ENCODE measurements at places on chromosomes 6 and 20. TPM values are rescaled to one million over a fixed set of nuclear protein-coding genes. Genes with fewer than 3 reads are reported as not detected.

DNA sequence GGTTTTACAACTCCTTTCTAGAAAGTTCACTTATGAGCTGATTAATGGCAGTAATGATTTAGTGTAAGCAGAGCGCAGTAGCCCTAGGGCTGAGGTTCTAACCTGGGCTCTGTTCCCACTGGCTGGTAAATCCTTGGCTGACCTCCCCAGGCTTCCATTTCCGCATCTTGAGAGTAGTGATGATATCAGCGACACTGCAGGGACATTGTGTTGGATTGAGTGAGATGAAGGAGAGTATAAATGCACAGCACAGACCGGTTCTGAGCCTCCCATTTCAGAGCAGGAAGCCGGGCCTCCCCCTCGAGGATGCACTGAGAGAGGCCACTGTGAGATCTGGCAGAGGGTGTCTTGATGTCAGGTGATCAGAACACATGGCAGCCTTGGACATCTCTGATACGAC lies 477.2 kb upstream of the SULF2 start:
- DNase-seq, result no peak

The ABHD16B gene
- total RNA-seq, result not detected

GRCh38 chr6:99287523-99287922 lies 62.0 kb downstream of the FAXC start:
- DNase-seq, result no peak

The COL21A1 gene
- total RNA-seq, result 0.06 TPM

GRCh38 chr6:4320860-4321259 lies 185.5 kb upstream of the ECI2 start:
- DNase-seq, result peak; percentile 77

GRCh38 chr6:39952167-39952566 lies 17.9 kb upstream of the MOCS1 start:
- DNase-seq, result no peak

GRCh38 chr20:48142516-48142773 lies 357.2 kb upstream of the SULF2 start:
- no peak for DNase-seq

GRCh38 chr6:139699911-139700310 lies 325.5 kb upstream of the CITED2 start:
- no peak for DNase-seq

The GNMT gene
- total RNA-seq, result not detected

DNA sequence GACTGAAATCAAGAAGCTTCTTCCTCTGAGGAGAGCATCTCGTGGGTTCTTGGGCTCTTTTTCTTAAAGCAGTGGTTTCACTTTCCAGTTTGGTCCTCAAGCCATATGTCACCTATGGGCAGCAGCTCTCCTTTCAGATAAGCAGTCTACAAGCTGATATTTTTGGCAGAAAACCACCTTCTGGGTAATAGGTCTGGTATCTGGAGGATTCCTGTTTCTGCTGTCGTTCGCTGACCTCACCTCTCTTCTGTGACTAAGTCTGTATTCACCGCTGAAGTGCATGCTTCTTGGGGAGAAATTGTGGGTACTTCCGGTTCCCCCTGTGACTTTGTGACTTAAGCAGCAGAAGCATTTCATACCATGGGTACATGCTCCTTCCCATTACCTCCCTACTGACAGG lies 193.6 kb downstream of the EDN1 start:
- DNase-seq, result peak; percentile 97

DNA sequence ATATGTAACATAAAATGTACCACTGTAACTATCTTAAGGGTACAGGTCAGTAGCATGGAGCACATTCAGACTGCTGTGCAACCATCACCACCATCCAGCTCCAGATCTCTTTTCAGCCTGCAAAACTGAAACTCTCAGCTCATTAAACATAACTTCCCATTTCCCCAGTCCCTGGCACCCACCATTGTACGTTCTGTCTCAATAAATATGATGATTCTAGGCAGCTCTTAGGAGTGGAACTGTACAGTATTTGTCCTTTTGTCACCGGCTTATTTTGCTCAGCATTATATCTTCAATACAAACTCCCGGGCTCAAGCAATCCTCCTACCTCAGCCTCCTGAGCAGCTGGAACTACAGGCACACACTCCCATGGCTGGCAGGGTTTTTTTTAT lies 1.5 kb downstream of the ZC3H12D start:
- no peak for DNase-seq

DNA sequence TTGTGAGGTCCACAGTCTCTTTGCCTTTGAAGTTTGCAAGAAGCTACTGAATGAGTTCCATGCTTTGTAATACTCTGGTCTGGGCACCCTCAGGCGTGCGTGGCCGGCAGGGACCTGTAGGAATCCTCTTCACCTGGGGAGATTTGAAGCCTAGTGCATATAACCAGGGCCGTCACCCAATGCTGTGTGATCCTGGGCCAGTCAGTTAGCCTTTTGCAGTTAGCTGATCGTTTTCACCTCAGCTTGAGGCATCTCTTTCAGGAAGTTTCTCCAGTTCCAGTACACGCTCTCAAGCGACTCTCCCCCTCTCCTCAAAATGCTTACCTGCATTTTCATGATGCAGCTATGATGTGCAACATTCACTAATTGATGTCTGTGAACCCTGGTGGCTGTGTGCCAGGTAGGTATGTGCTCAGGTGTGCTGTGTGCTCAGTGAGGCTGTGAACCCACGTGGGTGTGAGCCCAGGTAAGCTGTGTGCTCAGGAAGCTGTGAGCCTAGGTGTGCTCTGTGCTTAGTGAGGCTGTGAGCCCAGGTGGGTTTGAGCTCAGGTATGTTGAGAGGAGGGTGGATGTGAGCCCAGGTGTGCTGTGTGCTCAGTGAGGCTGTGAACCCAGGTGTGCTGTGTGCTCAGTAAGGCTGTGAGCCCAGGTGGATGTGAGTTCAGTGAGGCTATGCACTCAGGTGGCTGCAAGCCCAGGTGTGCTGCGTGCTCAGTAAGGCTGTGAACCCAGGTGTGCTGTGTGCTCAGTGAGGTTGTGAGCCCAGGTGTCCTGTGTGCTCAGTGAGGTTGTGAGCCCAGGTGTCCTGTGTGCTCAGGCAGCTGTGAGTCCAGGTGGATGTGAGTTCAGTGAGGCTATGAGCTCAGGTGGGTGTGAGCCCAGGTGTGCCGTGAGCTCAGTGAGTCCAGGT lies 120.4 kb downstream of the PHACTR3 start:
- DNase-seq, result no peak

The PNPLA1 gene
- not detected for total RNA-seq

DNA sequence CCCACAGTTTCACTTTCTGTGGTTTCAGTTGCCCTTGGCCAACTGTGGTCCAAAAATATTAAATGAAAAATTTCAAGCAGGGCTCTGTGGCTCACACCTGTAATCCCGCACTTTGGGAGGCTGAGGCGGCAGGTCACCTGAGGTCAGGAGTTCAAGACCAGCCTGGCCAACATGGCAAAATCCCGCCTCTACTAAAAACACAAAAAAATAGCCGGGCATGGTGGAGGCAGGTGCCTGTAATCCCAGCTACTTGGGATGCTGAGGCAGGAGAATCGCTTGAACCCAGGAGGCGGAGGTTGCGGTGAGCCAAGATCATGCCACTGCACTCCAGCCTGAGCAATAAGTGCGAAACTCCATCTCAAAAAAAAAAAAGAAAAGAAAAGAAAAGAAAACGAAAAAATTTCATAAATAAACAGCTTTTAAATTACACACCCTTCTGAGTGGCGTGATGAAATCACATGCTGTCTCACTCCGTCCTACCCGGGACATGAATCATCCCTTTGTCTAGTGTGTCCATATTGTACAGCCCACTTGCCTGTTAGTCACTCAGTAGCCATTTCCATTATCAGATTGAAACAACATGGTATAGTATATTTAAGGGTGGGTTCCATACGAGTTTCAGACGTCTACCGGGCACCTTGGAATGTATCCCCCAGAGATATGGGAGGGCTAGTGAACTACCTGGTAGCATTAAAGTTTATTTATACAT lies 11.7 kb downstream of the PTPRK start:
- peak; percentile 94 for DNase-seq

The PRDM1 gene
- 0.86 TPM for total RNA-seq

DNA sequence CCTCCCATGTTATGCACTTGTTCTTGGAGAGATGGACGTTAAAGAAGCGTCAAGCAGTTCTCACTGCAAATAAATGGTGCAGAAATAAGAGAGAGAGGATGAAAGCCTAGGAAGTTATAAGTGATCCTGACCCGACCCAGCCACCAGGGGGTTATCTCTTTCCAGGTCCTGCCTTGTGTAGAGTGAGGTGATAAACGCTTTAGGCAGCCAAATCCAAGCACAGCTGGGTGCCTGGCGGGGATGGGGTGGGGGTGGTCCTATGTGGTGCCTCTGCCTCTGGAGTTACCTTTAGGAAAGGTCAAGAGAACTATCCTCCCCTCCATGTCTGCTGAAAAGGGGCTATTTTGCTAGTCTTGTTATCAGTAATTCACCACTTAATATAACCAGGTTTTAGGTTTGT lies 9.2 kb upstream of the TFAP2A start:
- no peak for DNase-seq

- no peak for DNase-seq
Observed at GRCh38 chr20:49715466-49715865, 1.8 kb upstream of the B4GALT5 start.

The MARCKS gene
- 215 TPM for total RNA-seq

The FAM83B gene
- total RNA-seq, result not detected

DNA sequence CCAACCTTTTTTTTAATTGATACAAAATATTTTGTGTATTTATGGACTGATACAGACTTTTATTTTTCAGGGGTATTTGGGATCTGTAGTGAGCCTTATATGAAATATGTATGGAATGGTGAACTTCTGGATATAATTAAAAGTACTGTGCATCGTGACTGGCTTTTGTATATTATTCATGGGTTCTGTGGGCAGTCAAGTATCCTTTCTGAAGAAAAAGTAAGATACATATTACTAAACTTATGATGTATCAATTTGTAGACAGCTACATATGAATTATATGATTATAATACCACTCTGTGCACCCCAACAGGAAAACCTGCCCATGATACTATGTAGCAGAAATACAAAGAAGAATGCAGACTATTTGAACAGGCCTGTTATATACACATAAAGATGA lies 47.2 kb downstream of the FIG4 start:
- no peak for DNase-seq

The SCUBE3 gene
- 2.0 TPM for total RNA-seq

The CCR6 gene
- total RNA-seq, result not detected

The CDH4 gene
- total RNA-seq, result 2.1 TPM

The EYS gene
- not detected for total RNA-seq

The SLC4A11 gene
- total RNA-seq, result 0.57 TPM

The ENPP4 gene
- total RNA-seq, result 19.6 TPM

DNA sequence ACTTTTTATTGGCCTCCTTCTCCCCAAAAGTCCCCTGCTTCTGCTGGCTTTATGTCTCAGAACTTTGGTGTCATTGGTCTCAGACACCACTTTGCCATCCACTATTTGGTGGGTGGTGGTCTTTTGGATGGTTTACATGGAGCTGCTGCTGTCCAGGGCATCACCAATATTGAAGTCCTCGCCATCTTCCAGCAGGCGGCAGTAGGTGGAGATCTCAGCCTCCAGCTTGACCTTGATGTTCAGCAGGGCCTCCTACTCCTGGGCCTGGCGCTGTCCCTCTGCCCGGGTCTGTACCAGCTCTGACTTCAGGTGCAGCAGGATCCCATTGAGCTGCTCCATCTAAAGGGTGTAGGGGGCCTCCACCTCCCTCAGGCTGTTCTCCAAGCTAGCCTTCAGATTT lies 148.4 kb upstream of the FOXA2 start:
- DNase-seq, result no peak

GRCh38 chr6:134034478-134034877 lies 17.9 kb downstream of the SLC2A12 start:
- no peak for DNase-seq

The HFE gene
- 2.0 TPM for total RNA-seq

The C6orf47 gene
- total RNA-seq, result 15.9 TPM

The HSPA1A gene
- total RNA-seq, result 171 TPM

DNA sequence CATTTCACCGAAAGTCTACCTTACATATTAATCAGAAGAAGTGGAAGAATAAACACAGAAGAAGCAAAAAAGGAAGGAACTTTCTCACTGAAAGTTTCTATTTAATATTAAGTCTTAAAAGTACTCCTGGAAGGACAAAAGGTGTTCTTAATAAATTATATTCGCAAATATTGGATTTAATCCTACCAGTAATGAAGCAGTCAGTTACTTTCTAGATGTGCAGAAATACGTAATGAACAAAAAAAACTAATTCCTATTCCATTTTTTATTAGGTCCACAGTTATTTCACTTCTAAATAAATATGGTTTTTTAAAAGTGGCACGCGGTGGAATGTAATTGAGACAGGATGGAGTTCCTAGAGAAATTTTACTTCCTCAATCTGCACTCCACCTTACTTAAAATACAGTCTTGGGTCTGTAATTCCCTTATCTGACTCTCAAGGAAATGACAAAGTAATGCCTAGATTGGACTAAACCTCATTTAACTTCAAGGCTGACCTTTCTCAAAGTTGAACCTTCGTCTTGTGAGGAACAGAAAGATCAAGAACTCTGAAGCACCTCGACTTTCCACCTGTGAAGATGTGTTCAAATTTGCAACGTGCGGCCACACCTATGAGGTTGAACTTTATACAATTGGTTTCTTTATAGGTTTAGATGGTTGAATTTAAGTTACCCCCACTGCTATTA lies 1.1 kb upstream of the TRAM2 start:
- DNase-seq, result no peak

The VEGFA gene
- 77.5 TPM for total RNA-seq

All from Daoy (cell line).